NCI-H526 (cell line): ENCODE measurements at places on chromosomes 1 and 21.

DNA sequence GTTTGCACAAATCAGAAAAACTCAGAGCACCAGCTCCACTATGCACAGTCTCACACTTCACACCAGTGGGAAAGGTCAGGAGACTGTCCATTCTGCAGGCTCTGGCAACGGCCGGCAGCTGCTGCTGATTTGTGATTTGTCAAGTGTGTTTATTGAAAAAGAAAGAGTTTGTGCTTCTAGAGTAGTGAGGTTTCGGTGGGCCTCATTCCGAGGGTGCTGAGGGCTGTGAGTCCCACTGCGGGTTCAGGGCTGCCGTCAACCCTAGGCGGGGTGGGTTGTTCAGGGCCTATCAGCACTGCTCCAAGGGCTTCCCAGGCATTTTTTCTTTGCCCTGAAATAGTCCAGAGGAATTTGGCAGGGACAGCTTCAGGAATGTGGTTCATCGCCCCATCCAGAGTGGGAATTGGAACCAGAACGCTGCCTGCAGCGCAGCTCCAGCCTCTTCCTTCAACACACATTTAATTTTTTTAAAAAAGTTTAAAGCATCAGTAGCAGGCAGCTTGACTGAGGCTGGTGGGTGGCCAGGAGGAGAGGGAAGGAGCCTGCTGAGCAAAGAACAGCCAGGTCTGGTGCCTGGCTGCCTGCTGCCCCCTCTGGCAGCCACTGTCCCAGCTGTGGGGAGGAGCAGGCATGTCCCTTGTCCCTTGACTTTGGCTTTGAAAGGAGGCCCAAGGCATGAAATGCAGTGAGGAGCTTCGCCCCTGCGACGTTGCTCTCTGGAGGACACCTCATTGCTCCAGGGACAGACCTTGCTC is 19.7 kb downstream of the STUM start:
- DNase-seq = no peak

- no peak for DNase-seq
These were observed 30.8 kb downstream of the MRPL37 start for GRCh38 chr1:54230507-54231339.

DNA sequence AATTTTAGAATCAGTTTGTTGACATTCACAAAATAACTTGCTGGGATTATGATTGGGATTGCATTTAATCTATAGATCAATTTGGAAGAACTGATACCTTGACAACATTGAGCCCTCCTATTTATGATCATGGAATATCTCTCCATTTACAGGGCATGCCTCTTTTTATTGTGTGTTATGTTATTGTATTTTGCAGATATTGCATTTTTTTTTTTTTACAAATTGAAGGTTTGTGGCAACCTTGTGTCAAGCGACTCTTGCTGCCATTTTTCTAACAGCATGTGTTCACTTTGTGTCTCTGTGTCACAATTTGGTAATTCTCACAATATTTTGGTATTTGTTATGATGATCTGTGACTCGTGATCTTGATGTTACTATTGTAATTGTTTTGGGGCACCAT is 46.3 kb downstream of the EDARADD start:
- DNase-seq = no peak

- DNase-seq = no peak
These were observed 62.3 kb downstream of the ST6GALNAC3 start for GRCh38 chr1:76136894-76137293.

GRCh38 chr1:17640393-17640792 is 100.9 kb downstream of the ARHGEF10L start:
- DNase-seq = no peak

DNA sequence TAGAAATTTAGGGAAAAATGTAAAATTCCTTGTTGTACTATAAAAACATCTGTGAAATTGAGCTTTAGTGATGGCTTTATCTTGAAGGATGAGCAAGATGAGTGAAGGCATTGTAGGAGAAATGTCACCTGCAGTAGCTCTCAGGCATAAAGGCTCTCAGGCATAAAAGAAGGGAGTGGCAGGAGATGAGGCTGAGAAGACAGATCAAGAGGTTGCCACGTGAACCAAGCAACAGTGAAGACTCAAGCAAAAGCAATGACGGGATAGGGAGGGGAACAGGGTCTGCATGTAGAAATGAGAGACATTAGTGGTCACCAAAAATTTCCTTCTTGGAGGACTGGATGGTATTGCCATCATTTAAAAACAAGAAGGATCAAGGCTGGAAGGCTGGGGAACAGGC is 98.8 kb downstream of the ST3GAL3 start:
- DNase-seq = no peak
